ENCODE measurements at places on chromosomes 6 and 20. TPM values are rescaled to one million over a fixed set of nuclear protein-coding genes. Genes with fewer than 3 reads are reported as not detected.

DNA sequence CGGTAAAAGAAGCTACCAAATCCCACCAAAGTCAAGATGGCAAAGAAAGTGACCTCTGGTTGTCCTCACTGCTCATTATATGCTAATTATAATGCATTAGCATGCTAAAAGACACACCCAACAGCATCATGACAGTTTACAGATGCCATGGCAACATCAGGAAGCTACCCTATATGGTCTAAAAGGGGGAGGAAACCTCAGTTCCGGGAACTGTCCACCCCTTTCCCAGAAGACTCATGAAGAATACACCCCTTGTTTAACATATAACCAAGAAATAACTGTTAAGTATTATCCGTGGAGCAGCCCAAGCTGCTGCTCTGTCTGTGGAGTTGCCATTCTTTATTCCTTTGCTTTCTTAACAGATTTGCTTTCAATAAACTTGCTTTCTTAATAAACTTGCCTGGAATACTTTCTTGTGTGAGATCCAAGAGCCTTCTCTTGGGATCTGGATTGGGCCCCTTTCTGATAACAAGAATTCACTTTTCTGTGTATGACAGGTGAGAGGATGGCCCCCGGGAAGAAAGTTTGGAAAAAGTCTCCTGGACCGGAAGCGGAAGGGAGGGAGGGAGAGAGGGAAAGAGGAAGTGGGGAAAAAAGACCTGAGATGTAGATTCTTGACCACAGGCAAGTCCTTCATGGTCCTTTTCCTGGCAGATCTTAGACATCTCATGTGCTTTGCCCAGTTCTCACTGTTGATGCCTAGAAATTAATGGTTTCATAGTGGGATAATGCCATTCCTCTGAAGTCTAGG lies 146.7 kb upstream of the ID4 start:
- no peak for DNase-seq

DNA sequence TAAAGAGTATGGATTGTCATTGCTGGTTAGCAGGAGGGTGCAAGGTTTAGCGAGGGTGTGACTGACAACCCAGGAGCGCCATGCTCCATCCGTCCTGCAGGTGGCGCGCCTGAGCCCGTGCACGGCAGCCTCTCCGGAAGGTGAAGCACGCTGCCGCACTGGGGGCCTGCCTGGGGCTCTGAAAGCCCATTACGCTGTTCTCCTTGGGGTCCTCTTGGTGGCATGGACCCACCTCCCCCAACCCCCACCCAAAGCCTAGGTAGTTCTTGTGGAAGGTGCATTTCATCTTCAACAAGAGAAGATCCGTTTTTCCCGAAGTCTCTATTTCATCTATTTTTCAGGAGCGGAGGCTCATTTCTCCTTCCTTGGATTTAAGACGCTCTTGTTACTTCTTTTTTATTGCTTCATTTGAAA lies 197.4 kb upstream of the KCNG1 start:
- DNase-seq, result no peak

GRCh38 chr6:3366596-3367413 lies 90.0 kb downstream of the SLC22A23 start:
- no peak for DNase-seq

- DNase-seq, result no peak
These were observed 495.2 kb upstream of the FLRT3 start for GRCh38 chr20:14832630-14833029.

DNA sequence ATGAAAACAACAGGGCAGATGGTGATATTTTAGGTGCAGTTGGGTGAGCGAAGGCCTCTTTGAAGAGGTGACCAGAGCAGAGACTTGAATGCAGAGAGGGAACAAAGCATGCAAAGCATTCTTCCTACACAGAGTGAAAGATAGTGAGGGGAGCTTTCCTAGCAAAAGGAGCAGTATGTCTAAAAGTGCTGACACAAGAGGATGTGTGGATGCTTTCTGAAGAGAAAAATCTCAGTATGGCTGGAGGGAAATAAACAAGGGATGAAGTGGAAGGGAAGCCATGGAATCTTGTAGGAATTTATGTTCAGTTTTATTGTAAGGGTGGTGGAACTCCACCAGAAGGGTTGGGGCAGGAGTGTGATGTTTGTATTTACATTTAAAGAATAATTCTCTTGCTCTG lies 128.6 kb downstream of the F13A1 start:
- DNase-seq, result no peak

DNA sequence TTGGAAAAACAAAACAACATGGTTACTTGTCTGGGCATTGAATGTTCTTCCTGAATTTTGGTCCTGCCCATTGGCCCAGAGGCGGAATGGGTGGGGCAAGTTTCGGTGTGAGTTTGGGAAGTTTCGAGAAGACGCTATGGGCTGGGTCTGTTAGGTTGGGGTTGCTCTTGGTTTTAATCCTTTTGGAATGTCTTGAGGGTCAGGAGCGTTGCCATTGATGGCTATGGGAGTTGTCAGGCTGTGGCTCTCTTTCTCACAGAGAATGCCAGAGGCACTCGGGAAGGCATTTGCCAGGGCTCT lies 135.0 kb downstream of the LRRC1 start:
- DNase-seq, result no peak

DNA sequence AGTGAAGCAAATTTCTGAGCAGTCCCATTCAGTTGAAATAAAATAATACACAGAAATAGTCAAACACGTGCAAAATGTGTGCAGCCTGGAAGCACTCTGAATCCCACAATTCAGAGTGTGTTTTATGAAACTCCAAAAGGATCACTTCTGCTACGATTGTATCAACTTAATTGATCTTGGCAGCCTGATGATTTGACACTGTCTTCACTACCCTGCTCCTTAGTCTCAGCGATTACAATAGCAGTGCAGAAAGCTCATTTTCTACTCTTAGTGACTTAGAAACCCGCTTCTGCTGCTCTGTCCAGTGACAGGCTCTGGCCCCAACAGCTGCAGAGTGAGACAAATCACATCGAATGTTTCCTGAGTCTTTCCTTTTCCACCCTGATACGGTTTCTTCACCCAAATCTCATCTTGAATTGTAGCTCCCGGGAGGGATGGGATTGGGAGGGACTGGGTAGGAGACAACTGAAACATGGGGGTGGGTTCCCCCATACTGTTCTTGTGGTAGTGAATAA lies 16.2 kb upstream of the EMILIN3 start:
- DNase-seq, result no peak

GRCh38 chr20:56778765-56779195 lies 149.7 kb downstream of the TFAP2C start:
- no peak for DNase-seq

DNA sequence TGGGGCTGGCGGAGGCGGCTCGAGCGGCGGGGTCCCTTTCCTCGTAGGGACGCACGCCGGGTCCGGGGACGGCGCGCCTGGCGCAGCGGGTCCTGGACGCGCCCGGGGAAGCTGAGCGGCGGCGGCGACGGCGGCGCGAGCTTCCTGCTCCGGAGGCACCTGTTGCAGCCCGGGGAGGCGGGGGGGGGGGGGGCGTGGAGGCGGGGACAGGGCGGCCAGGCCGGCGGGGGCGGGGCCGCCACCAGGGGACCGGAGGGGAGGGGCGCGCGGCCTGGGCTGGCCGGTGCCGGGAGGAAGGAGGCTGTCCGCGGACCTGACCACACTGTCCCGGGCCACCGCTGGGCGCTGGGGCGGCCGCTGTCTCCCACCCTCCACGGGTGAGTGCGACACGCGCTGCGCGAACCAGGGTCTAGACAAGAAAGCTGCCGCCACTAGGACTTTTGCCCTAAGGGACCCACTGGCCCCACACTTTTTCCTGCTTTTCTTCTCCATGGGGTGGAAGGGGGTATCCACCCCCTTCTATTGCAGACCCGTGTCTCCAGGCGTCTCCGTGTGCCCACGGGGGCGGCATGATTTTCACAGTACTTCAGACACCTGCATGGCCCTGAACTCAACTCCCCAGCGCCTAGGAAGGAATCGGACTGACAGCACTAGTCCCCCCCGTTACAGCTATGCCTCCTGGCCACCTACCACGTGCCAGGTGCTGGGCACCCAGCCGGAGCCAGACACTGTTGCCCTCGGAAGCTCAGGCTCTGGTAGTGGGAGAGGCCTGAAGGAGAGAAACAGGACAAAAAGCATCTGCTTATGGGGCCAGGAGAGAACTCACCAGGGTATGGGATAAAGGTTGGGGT lies at the start of gene NFATC2:
NFATC2 (minus strand) TSS at position 149 of the 851 bp plus-strand sequence. CDS start 220 bp downstream, outside the sequence.
- DNase-seq, result peak; percentile 77

- no peak for DNase-seq
These were observed 87.5 kb upstream of the ARID1B start for GRCh38 chr6:156689656-156690055.

PPP1R3G gene
- total RNA-seq, result 1.9 TPM

DNA sequence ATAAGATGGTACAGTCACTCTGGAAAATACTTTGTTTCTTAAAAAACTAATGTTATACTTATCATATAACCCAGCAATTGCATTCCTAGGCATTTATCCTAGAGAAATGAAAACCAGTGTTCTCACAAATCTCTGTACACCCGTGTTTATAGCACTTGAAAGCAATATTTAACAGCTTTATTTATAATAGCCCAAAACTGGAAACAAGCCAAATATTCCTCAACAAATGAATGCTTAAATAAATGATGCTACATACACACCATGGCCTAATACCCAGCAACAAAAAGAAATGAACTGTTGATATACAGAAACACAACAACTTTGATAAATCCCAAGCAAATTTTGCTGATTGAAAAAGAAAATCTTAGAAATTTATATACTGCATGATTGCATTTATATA lies 51.3 kb downstream of the GFRA4 start:
- DNase-seq, result no peak

DNA sequence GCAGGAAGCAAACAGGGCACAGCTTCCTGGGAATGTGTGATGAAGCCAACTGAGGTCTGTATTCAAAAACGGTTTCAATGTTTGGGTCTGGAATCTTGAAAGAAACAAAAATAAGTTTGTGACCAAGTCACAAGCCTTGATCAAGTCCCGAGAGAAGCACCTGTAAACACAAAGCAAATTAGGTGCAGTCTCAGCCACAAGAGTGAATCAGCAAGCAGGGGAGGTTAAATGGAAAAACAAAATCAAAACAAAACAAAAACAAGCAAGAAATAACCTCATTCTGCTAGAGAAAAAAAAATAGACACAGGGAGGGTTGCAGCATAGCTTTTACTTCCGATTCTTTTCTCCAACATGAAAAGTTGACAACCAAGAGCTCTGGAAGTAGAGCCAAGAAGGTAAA lies 201.7 kb downstream of the CLIC5 start:
- no peak for DNase-seq

- no peak for DNase-seq
These were observed 36.4 kb downstream of the GSTA4 start for GRCh38 chr6:52958546-52959255.

- no peak for DNase-seq
These were observed 42.1 kb downstream of the SPACA1 start for GRCh38 chr6:88089708-88090107.

IL20RA gene
- total RNA-seq, result 0.16 TPM

MYLK4 gene
- 1.3 TPM for total RNA-seq

DNA sequence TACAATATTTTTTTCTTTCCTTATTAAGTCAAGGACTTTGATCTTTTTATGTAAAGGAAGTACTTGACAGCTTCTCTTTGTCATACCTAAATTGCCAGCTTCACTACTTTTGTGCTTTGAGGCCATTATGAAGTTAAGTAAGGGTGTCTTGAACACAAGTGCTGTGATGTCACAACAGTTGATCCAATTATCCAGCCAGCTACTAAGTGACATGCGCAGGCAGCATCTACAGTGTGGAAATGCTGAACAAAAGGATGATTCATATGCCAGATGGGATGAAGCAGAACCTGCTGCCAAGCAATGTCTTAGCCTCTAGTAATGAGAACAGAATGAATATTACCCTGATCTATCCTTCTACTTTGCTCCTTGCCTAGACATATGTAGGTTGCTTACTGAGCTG lies 68.3 kb upstream of the TMEM244 start:
- no peak for DNase-seq

GRCh38 chr6:169961772-169962561 lies 210.5 kb downstream of the ERMARD start:
- peak; percentile 76 for DNase-seq

- DNase-seq, result no peak
These were observed 152.9 kb downstream of the JARID2 start for GRCh38 chr6:15398633-15399275.

RTN4IP1 gene
- 8.9 TPM for total RNA-seq

- DNase-seq, result no peak
These were observed 257.8 kb downstream of the CDC5L start for GRCh38 chr6:44645276-44645675.

CPXM1 gene
- 5.2 TPM for total RNA-seq

GRCh38 chr6:255041-255750 lies 37.1 kb upstream of the DUSP22 start:
- no peak for DNase-seq

TGM3 gene
- 0.13 TPM for total RNA-seq

GRCh38 chr6:47169785-47170616 lies 127.9 kb upstream of the ADGRF1 start:
- no peak for DNase-seq

Measured in kidney (tissue), 22 donors.